Mesothelial cell of epicardium (in vitro differentiated cells): ENCODE measurements at places on chromosomes 12 and 14.

DNA sequence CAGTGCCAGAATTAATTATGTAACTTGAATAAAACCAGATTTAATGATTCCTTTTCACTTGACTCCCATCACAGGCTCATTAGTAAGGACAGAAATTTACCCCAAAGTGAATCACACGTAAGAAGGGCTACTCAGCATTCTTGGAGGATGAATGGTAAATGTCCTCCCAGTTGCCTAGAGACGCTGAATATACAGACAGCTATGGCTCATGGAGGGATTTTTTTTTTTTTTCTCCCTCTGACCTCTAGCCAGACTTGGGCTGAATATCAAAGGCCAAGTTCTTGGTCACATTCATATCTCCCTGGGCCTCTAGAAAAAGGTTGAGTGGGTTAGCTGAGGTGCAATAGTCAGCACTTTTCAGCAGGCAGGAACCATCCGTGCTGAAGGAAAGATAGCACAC lies 77.5 kb downstream of the PHLDA1 start:
- no peak overlapping the region for H3K4me3 ChIP-seq
- no peak for DNase-seq
- H3K27me3 ChIP-seq, result no peaks in the 10 kb centered on the region
- H3K27ac ChIP-seq, result no peak overlapping the region
- H3K36me3 ChIP-seq, result no peaks in the 10 kb centered on the region

- H3K36me3 ChIP-seq, result peaks cover 13% of the 10 kb centered on the region
- H3K4me3 ChIP-seq, result no peak overlapping the region
- DNase-seq, result no peak
- no peaks in the 10 kb centered on the region for H3K27me3 ChIP-seq
- H3K27ac ChIP-seq, result no peak overlapping the region
Observed at GRCh38 chr12:122865268-122866231, 30.3 kb downstream of the HIP1R start.

GRCh38 chr14:38199739-38200138 lies 8.0 kb upstream of the SSTR1 start:
- H3K4me3 ChIP-seq, result no peak overlapping the region
- H3K27ac ChIP-seq, result no peak overlapping the region
- H3K27me3 ChIP-seq, result peaks cover 28% of the 10 kb centered on the region

DNA sequence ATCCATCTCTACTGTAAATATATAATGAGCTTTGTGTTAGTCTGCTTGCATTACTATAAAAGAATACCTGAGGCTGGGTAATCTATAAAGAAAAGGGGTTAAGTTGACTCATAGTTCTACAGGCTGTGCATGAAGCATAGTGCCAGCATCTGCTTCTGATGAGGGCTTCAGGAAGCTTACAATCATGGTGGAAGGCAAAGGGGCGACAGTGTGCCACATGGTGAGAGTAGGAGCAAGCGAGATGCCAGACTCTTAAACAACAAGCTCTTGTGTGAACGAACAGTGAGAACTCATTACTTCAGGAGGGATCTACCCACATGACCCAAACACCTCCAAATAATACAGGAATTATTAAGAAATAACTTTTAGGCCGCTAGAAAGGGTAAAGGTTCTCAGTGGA lies 28.1 kb downstream of the APOBEC1 start:
- peaks cover 5% of the 10 kb centered on the region for H3K27me3 ChIP-seq
- peak overlapping the region; percentile 9 for H3K4me3 ChIP-seq
- no peak for DNase-seq
- H3K27ac ChIP-seq, result no peak overlapping the region

- peak overlapping the region; percentile 34 for H3K4me3 ChIP-seq
- peaks cover 28% of the 10 kb centered on the region for H3K4me1 ChIP-seq
- peaks cover 42% of the 10 kb centered on the region for H3K27me3 ChIP-seq
- H3K27ac ChIP-seq, result peak overlapping the region; percentile 50
- DNase-seq, result no peak
- no peaks in the 10 kb centered on the region for H3K36me3 ChIP-seq
Observed at GRCh38 chr14:105487986-105488777, 1.5 kb downstream of the CRIP1 start.

- H3K36me3 ChIP-seq, result no peaks in the 10 kb centered on the region
- no peak for DNase-seq
- H3K27ac ChIP-seq, result no peak overlapping the region
- no peak overlapping the region for H3K4me3 ChIP-seq
- no peaks in the 10 kb centered on the region for H3K27me3 ChIP-seq
Observed at GRCh38 chr12:104496336-104496735, 39.6 kb downstream of the CHST11 start.

- H3K27ac ChIP-seq, result no peak overlapping the region
- no peak for DNase-seq
- H3K27me3 ChIP-seq, result peaks cover 13% of the 10 kb centered on the region
Observed at GRCh38 chr12:56927281-56927680, 6.9 kb downstream of the SDR9C7 start.

DNA sequence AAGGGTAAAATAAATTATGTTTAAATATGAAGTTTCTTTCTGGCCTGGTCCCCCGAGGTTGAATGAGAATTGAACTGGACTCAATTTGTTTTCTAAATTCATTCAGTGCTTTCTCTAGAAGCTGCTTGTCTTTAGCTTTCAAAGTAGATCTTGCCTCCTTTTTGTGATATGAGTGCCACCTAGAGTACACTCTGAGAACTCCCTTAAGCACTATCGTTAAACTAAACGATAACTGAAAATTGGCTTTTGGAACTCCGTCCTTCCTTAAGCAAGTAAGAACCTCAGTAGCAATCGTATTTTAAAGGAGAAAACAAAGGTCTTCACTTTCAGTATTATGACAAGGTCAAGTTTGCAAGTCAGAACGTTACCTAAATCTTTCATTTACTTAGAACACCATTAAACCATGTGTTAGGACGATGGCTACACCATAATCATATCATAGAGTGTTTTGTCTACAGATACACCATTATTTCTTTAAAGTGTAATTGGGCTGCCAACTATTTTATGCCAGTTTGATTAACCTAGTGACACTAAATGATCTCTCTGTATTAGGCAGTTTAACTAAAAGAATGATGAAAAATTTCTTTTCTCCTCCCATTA lies 364.8 kb downstream of the SNAPC1 start:
- no peaks in the 10 kb centered on the region for H3K4me1 ChIP-seq
- peaks cover 49% of the 10 kb centered on the region for H3K27me3 ChIP-seq

DNA sequence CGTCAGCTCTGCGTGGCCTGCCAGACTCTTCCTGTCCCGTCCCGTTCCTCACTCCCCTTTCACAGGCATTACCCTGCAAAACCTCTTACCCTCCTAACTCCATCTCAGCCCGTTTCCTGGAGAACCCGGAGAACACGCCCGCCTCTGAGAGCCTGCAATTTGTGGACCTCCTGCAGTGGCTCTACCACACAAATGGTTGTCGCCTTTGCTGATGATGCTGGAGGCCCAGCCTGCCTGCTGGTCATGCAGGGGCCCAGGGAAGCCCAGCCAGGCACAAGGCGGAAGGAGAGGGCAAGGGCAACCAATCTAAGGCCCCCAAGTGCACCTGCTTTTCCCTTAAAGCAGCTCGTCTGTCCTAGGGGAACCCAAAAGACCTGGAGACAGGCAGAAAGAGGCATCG lies 22.5 kb downstream of the RFLNA start:
- H3K4me1 ChIP-seq, result no peaks in the 10 kb centered on the region
- H3K27ac ChIP-seq, result no peak overlapping the region
- no peaks in the 10 kb centered on the region for H3K27me3 ChIP-seq
- DNase-seq, result no peak

GRCh38 chr12:118986050-118986449 lies 4.7 kb downstream of the SRRM4 start:
- H3K36me3 ChIP-seq, result no peaks in the 10 kb centered on the region
- DNase-seq, result no peak
- H3K27me3 ChIP-seq, result peaks cover 85% of the 10 kb centered on the region

- peaks cover 26% of the 10 kb centered on the region for H3K27me3 ChIP-seq
- no peak for DNase-seq
- no peaks in the 10 kb centered on the region for H3K4me1 ChIP-seq
Observed at GRCh38 chr12:96635844-96636243, 146.5 kb downstream of the CFAP54 start.

- DNase-seq, result no peak
- H3K27me3 ChIP-seq, result peaks cover 6% of the 10 kb centered on the region
- H3K36me3 ChIP-seq, result no peaks in the 10 kb centered on the region
- H3K27ac ChIP-seq, result no peak overlapping the region
- H3K4me1 ChIP-seq, result no peaks in the 10 kb centered on the region
- no peak overlapping the region for H3K4me3 ChIP-seq
Observed at GRCh38 chr14:28298156-28298555, 468.4 kb upstream of the FOXG1 start.

DNA sequence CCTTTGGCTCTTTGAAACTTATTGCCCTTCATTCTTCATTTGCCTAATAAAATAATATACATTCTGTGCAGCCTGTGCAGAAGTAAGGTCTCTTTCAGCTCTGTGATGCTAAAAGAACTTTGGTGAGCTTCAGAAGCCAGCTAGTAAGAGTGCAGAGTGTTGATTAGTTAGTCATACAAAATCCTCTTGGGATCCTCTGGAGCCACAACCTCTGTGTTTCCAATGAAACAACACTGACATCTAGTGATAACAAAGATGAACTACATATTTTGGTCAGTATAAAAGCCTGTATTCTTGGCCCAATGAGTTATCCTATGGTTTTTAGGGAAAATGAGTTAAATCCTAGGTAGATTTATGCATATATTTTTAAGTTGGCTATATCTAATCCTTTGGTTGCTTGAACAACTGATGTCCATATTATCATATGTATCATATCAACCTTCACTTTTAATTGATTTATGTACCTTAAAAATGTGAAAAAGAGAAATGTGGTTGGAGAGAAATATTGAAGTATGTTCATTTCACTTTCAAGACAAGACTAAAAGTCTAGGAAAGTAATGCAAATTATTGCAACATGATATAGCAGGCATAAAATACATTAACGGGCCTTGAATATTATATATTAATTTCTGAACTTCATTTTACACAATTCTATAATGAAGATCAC lies 158.4 kb downstream of the KLHL28 start:
- no peak for DNase-seq
- H3K27me3 ChIP-seq, result no peaks in the 10 kb centered on the region
- H3K36me3 ChIP-seq, result peaks cover 2% of the 10 kb centered on the region
- H3K27ac ChIP-seq, result no peak overlapping the region
- H3K4me1 ChIP-seq, result peaks cover 5% of the 10 kb centered on the region

DNA sequence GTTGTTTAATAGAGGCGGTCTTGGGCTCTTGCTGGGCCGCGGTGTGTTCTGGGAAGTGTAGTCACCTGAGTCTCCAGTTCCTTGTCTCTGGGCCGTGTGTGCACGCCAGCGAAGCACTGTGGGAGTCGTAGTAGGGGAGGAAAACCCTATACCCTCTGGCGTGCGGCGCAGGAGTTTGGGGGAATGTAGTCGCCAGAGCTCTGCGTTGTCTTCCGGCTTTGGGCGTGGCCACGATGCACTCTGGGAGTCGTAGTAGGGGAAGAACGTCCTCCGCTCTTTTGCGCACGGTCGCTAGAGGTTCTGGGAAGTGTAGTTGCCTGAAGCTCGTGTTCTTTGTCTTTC lies 726 bp upstream of the ZNF140 start:
- H3K27ac ChIP-seq, result no peak overlapping the region
- peaks cover 49% of the 10 kb centered on the region for H3K36me3 ChIP-seq
- H3K4me1 ChIP-seq, result no peaks in the 10 kb centered on the region
- no peaks in the 10 kb centered on the region for H3K27me3 ChIP-seq
- H3K4me3 ChIP-seq, result no peak overlapping the region

- H3K4me3 ChIP-seq, result no peak overlapping the region
- no peaks in the 10 kb centered on the region for H3K36me3 ChIP-seq
- no peak for DNase-seq
- H3K27ac ChIP-seq, result no peak overlapping the region
- H3K4me1 ChIP-seq, result no peaks in the 10 kb centered on the region
Observed at GRCh38 chr12:130353081-130353480, 15.4 kb downstream of the PIWIL1 start.

DNA sequence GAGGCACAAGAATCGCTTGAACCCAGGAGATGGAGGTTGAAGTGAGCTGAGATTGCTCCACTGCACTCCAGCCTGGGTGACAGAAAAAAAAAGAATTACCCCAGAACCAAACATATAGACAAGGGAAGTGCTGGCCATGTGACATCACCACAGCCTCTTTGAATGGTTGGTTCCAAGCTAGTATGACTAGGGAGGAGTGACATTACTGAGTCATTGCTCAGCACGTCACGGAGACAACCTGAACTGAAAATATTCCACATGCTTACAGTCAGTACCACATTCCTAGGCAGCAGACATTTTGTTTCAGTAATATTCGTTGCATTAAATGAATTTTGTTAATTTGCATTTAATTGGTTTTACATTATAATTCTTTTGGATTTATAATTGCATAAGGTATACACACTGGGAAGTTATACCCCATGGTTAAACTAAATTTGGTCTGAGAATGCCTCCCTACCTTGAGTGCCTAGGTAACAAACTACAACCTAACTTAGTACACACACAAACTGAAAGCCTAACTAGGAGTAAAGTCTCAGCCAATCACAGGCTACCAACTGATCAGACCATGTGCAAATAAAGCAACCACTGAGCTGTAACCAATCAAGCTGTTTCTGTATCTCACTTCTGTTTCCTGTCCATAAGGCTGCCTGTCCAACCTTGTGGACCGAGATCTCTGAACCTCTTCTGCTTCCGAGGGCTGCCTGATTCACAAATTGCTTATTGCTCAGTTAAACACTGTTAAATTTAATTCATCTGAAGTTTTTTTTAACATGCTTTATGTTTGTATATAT lies 164.4 kb downstream of the CAND1 start:
- DNase-seq, result no peak
- peaks cover 41% of the 10 kb centered on the region for H3K4me1 ChIP-seq
- no peak overlapping the region for H3K4me3 ChIP-seq
- no peak overlapping the region for H3K27ac ChIP-seq
- H3K36me3 ChIP-seq, result no peaks in the 10 kb centered on the region
- H3K27me3 ChIP-seq, result no peaks in the 10 kb centered on the region

DNA sequence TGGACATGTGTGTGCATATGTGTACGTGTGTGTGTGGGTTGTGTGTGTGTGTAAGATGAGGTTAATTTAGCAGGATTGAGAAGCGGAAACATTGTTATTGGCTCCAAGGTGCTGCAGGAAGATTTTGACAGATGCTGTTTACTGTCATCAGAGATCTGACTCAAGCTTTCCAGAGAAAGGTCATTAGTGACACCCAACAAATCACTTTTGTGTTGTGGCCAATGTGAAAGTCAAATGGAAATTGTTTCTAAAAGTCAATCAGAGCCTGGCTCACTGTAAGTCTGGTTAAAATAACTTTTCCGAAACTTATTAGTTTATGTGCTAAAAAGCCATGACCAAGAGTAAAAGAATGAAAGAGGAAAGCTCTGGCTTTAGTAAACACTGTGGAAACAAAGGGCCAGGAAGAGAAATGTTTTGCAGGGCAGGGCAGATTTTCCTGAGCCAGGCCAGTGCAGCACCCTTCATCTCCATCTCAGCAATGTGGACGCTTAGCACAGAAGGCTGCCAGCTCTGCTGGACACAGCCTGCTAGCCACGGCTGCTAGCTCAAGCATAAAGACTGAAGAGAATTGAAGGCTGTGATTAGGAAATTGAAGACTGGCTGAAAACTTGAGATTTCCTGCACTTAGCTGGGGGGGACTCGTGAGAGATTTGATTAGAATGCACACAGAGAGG lies 235.8 kb downstream of the NEDD1 start:
- no peaks in the 10 kb centered on the region for H3K36me3 ChIP-seq
- no peak for DNase-seq
- peaks cover 11% of the 10 kb centered on the region for H3K4me1 ChIP-seq
- H3K27ac ChIP-seq, result no peak overlapping the region

- DNase-seq, result no peak
- H3K4me1 ChIP-seq, result peaks cover 42% of the 10 kb centered on the region
- no peaks in the 10 kb centered on the region for H3K27me3 ChIP-seq
- H3K4me3 ChIP-seq, result no peak overlapping the region
- peaks cover under 1% of the 10 kb centered on the region for H3K36me3 ChIP-seq
Observed at GRCh38 chr12:26719852-26720251, 113.1 kb downstream of the ITPR2 start.
